ENCODE measurements at places on chromosomes 11 and 22. TPM values are rescaled to one million over a fixed set of nuclear protein-coding genes. Genes with fewer than 3 reads are reported as not detected.

WNT11 gene
- total RNA-seq, result not detected

INPP5J gene
- total RNA-seq, result 0.49 TPM

OR5D16 gene
- not detected for total RNA-seq

GGTLC2 gene
- not detected for total RNA-seq

SHANK2 gene
- not detected for total RNA-seq

AIFM3 gene
- not detected for total RNA-seq

FAT3 gene
- 0.05 TPM for total RNA-seq

MMP1 gene
- total RNA-seq, result 1,684 TPM

CNGA4 gene
- total RNA-seq, result not detected

AASDHPPT gene
- total RNA-seq, result 29.8 TPM

LDHAL6A gene
- total RNA-seq, result not detected

CHRM1 gene
- total RNA-seq, result not detected

LRRC51 gene
- 3.8 TPM for total RNA-seq

LMNTD2 gene
- total RNA-seq, result 1.8 TPM

ALG8 gene
- 43.9 TPM for total RNA-seq

TECTA gene
- total RNA-seq, result 0.28 TPM

CHID1 gene
- total RNA-seq, result 89.8 TPM

MYBPC3 gene
- not detected for total RNA-seq

PACSIN3 gene
- total RNA-seq, result 27.2 TPM

PICK1 gene
- total RNA-seq, result 18.5 TPM

UCP3 gene
- total RNA-seq, result 1.3 TPM

BCO2 gene
- total RNA-seq, result 1.9 TPM

RAB30 gene
- 14.6 TPM for total RNA-seq

LYVE1 gene
- 7.6 TPM for total RNA-seq

MMP20 gene
- not detected for total RNA-seq

POU2AF3 gene
- total RNA-seq, result not detected

RFPL1 gene
- total RNA-seq, result not detected

IL10RA gene
- total RNA-seq, result 0.14 TPM

CD82 gene
- 24.9 TPM for total RNA-seq

MYEOV gene
- 14.4 TPM for total RNA-seq

VWCE gene
- 14.8 TPM for total RNA-seq

GTF2H1 gene
- 47.7 TPM for total RNA-seq

HPX gene
- total RNA-seq, result 2.1 TPM

MMP13 gene
- total RNA-seq, result not detected

ALDH3B1 gene
- 0.37 TPM for total RNA-seq

FGF19 gene
- total RNA-seq, result not detected

SHISAL1 gene
- total RNA-seq, result 0.07 TPM

OR52E8 gene
- total RNA-seq, result not detected

TIRAP gene
- 8.7 TPM for total RNA-seq

DLG2 gene
- 1.1 TPM for total RNA-seq

ACR gene
- total RNA-seq, result 4.9 TPM

MAPK8IP1 gene
- total RNA-seq, result 5.3 TPM

GLB1L3 gene
- not detected for total RNA-seq

PRG3 gene
- not detected for total RNA-seq

ISX gene
- total RNA-seq, result not detected

KDM4F gene
- not detected for total RNA-seq

UBTFL1 gene
- not detected for total RNA-seq

OR51B2 gene
- total RNA-seq, result not detected

SCUBE1 gene
- total RNA-seq, result not detected
